ENCODE measurements at places on chromosomes 3 and 15.

DNA sequence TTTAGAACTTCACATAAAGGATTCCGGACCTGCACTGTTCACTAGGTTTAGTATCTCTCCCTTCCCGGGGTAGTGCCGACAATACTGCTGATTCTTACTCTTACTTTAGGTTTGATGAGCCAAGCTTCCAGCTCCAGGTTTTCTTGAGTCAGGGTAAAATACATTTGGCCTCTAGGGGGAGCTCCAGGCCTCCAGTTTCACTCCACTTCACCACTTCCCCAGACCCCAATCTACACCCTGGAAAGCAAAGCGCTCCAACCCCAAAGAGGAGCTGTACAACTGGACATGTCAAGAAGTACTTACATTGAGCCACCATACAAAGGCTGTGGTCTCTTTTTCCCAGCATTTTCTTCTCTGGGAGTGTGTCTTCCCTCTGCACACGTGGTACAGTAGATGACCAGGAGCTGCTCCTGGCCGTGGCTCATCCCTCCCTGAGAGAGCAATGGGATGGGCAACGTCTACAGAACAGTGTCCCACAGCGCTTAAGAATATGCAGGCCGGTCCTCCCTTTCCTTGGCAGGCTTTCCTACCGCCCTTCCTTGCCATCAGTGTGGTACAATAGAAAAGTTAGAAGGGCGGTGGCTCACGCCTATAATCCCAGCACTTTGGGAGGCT, 93.9 kb upstream of the CCDC80 start:
- peak; percentile 48 for DNase-seq

- DNase-seq, result no peak
Observed at GRCh38 chr15:70269991-70270751, 172.5 kb upstream of the TLE3 start.

DNA sequence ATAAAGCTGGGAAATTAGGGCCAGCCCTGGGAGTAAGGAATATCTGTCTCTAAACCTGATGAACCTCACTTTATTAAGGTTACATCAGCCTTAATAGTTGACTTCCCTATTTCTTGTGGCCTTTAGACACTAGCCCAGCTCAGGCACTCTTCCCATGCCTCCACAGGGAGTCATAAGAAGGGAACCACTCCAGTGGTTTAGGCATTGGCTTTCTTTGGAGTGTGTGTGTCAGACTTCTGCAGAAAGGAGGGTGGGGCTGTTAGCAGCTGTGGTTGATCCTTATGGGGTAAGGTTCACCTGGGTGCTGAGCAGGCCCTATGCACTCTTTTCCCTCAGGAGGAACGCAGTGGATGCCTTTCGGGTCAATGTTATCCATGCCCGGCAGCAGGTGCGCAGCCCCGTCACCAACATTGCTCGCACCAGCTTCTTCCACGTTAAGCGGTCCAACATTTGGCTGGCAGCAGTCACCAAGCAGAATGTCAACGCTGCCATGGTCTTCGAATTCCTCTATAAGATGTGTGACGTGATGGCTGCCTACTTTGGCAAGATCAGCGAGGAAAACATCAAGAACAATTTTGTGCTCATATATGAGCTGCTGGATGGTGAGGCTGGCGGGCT, 4.0 kb downstream of the AP2M1 start:
- no peak for DNase-seq

GRCh38 chr3:65660000-65660598, 378.6 kb downstream of the MAGI1 start:
- DNase-seq, result no peak

DNA sequence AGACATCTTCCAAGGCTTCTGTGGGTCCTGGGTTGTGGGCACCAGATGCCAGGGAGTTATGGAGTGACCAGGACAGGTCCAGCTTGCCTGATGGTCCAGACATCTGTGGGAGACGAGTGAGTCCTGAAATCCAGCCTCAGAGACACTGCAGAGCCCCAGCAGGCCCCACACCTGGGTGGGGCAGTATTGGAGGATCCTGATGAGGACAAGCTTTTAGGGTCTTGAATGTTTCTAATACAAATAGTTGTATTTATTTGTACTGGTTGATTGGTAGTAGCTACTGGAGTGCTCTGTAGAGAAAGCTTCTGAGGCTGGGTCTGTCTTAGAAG, 67.5 kb upstream of the PRR23C start:
- no peak for DNase-seq

- no peak for DNase-seq
Observed at GRCh38 chr15:52243697-52244555, 51.7 kb downstream of the MYO5C start.

DNA sequence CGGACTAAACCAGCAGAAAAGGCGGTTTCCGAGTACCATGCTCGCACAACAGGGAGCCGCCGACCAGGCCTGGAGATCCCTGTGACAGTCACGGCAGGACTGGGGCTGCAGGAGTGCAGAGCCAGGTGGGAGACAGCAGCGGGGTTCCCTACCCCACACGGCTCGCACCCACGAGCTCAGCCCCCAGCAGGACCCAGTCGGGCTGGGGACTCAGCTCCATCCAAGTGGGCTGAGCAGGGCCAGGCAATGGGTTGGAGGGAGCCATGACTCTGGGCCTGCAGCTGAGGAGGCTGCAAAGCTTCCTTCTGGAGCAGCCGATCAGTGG, 15.8 kb downstream of the XXYLT1 start:
- DNase-seq, result no peak

- no peak for DNase-seq
Observed at GRCh38 chr3:134797057-134797740, 2.1 kb downstream of the EPHB1 start.

DNA sequence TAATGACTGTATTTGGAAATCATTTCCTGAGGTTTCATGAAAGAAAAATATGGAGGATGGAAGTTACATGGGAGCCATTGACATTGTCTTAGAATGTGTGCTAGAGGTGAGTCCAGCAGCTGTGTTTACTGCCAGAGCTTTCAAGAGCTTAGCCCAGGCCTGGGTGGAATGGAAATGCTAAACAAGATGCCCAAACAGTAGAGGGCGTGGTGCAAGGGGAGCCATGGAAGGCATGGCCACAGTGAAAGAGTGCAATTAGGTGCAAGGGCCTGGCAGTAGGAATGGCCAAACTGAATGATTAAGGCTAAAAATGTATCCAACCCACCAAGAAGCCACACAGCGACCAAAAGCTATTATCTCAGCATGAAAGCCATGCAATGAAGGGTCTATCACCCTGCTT, 257.7 kb upstream of the NR2F2 start:
- DNase-seq, result no peak

GRCh38 chr3:24220859-24221657, 273.6 kb downstream of the THRB start:
- DNase-seq, result no peak

DNA sequence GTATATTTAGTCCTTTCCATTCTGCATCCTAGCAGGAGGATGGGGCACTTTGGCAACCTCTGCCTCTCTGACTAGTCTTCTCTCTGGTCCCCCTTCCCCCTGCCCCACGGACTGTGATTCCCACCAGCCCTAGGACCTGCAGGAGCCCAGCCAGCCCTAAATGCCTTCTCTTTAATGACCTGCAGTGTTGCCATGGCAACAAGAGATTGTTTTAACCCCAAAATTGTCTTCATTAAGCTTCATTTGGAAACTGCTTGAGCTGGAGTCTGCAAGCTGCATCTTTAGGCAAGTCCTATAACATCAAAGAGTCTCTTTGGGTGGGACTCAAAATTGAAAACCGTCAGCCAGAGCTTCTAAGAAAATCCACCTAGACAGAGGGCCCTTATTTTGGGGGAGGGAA, 59.7 kb upstream of the ANKRD34C start:
- no peak for DNase-seq

GRCh38 chr3:69236812-69237707, 114.7 kb upstream of the LMOD3 start:
- DNase-seq, result no peak

DNA sequence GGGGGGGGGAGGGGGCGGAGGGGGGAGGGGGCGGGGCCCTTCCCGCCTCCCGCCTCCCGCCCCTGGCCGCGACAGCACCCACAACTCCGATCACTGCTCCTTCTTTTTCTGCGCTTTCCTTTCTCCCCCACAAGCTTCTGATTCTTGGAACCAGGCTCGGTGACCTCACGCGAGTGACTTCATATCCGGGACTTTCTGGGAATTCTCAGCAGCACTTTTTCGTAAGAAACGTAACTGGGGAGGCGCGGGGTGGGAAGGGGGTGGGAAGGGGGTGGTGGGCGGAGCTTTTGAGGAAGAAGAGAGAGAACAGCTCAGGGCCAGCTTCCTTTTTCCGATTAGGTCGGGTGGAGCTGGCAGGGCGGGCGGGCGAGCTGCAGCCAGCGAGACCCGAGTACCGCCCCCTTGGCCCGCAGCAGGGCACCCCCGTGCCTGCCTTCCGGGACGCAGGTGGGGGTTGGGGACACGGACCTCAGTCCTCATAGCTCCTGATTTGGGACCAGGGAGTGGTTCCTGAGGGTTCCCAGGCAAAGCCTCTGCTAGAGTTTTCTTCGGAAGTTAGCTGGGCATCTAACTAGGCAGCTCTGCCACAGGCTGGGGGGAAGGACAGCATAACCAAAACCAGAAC, 14.6 kb downstream of the XIRP1 start:
- DNase-seq, result peak; percentile 79

DNA sequence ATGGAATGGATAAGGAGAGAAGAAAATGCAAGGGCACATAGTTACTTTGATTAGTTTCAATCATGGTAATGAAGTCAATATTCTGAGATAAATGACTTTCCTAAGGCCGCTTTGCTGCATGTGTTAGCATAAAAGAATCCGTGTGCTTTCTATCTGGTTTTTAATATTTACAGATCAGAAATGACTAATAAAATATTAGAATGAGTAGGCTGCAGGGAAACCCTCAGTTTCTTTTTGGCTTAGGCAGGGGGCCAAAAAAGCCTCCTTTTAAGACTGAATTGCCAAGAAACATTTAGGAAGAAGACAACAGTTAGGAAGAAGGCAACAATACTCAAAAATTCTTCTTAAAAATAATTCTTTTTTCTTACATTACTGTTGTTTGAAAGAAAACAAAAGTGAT, 11.6 kb downstream of the NEK11 start:
- DNase-seq, result no peak

GRCh38 chr3:58173669-58174398, 36.9 kb downstream of the DNASE1L3 start:
- DNase-seq, result peak; percentile 9

GRCh38 chr3:38563886-38564270, 67.7 kb downstream of the EXOG start:
- DNase-seq, result no peak

DNA sequence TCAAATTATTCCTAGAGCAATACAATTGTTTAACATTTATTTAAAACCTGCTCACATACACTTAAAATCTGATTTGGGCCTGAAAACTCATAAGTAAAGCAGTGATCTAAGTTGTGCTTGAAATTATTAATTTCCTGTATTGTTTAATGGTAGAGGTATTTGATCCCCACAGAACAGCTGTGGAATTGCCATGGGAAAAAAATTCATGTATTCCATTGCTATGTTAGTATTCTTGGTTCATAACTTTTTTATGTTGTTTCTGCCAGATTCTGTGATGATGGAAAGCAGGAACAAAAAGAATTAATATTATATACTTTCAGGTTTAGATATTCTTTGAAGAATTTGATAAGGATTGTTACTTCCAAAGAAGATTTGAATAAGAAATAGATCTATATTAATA, 831.5 kb upstream of the NR2F2 start:
- no peak for DNase-seq

- no peak for DNase-seq
Observed at GRCh38 chr3:13192471-13193213, 119.4 kb upstream of the IQSEC1 start.

GRCh38 chr3:189871418-189871817, 240.2 kb downstream of the TP63 start:
- no peak for DNase-seq

- no peak for DNase-seq
Observed at GRCh38 chr15:28890711-28891495, 5.1 kb downstream of the APBA2 start.
